ENCODE measurements at places on chromosomes 16 and 17.

DNA sequence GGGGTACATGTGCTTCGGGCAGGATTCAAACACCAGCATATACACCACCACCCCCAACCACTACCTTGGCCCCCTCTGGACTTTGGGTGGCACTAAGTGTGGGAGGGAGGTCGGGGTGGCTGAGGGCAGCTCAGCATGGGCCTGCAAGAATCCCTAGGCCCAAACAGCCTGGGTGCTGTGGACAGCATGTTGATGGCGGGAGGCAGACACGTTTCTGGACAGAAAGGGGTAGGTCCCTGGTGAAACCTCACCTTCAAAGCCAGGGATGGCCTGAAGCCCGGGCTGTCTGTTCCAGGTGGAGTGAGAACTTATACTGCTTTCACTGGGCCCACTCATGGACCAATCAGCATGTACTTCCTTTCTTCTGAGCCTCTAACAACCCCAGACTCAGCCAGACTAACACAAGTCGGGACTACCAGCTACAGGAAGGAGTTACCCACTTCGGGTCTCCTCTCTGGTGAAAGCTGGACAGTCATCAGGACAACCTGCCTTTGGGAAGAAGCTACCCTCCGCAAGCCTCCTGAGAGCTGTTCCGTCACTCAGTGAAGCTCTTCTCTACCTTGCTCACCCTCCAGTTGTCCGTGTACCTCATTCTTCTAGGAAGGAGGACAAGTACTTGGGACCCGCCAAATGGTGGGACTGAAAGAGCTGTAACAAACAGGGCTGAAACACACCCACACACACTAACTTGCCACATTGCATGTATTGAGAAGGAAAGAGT, 203.0 kb downstream of the CPPED1 start:
- DNase-seq, result no peak

- no peak for DNase-seq
Observed at GRCh38 chr17:36525888-36526287, 8.8 kb downstream of the MYO19 start.

DNA sequence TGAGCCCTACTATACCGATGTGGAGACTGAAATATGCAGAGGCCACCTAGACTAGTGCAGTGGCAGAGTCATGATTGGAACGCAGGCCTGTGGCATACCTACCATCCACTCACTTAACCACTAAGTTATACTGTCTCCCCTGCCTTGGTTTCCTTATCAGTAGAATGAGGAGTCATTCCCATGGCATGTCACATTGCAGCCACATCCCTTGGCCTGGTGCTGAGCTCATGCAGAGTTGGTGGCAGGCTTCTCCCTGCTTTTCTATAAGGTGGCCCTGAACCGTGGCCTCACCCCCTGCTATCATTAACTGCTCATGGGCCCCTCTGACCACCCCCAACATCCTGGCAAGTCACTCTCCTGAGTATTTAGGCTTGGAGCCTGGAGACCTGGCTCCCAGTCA, 212.5 kb downstream of the KATNIP start:
- DNase-seq, result no peak

GRCh38 chr16:66036793-66037715, 329.4 kb upstream of the CDH5 start:
- no peak for DNase-seq
